Astrocyte of the spinal cord (primary cell): ENCODE measurements at places on chromosomes 16 and 17.

- no peak for DNase-seq
Measured at GRCh38 chr17:7515911-7516610, 31.9 kb downstream of the POLR2A start.

GRCh38 chr16:8727857-8728618, 53.6 kb downstream of the ABAT start:
- no peak for DNase-seq

GRCh38 chr17:4520060-4520893, 21.6 kb downstream of the SPNS2 start:
- DNase-seq = no peak

- DNase-seq = no peak
Measured at GRCh38 chr17:76654408-76654807, 10.9 kb upstream of the ST6GALNAC1 start.

- DNase-seq = no peak
Measured at GRCh38 chr17:80659651-80660050, 115.0 kb downstream of the RPTOR start.

DNA sequence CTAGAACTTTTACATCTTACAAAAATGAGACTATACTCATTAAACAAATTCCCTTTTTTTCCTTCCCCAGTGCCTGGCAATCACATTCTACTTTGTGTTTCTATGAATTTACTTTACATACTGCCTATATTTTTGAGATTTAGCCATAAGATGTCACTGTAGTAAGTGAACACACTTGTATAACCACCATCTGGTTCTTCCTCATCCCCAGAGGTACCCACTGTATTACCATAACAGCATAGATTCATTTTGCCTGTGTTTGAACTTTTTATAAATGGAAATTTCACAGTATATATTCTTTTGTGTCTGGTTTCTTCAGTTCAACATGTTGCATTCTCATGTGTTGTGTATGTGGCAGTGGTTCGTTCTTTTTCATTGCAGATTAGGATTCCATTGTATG, 15.8 kb downstream of the CYB5B start:
- DNase-seq = no peak

DNA sequence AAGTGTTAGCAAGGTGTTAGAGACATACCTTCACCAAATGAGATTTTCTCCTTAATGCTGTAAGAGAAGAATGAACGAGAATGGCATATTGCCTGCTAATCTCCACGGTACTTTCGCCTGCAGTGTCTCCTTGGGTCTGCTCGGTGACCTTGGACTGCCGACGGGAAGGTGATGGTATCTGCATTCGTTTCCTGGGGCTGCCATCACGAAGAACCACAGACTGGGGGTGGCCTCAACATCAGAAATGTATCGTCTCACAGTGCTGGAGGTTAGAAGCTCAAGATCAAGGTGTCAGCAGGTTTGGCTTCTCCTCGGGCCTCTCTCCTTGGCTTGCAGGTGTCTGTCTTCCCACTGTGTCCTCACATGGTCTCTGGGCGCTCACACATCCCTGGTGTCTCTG, 86.3 kb upstream of the TNRC6C start:
- no peak for DNase-seq

DNA sequence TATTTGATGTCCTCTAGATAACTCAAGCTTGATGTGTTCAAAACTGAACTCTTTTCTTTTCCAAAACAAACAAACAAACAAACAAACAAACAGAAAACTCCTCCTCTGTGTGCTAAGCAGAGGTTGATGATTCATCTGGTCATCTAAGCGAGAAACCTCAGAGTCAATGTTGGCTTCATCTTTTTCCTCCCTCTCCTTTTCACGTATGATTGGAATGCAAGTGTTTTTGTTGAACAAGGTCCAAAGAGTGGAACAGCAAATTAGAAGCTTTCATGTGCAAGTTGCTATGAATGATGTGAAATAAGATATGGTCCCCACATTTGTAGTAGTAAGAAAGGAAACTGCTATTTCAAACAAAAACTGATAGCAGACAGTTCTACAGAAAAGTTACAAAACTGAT, 52.5 kb downstream of the TBX4 start:
- peak; percentile 86 for DNase-seq

GRCh38 chr16:28609631-28610594, at the start of gene SULT1A1:
TSS of gene SULT1A1 (minus strand) at chr16:28610044. CDS start at chr16:28608855, 1,189 bp downstream.
- no peak for DNase-seq

DNA sequence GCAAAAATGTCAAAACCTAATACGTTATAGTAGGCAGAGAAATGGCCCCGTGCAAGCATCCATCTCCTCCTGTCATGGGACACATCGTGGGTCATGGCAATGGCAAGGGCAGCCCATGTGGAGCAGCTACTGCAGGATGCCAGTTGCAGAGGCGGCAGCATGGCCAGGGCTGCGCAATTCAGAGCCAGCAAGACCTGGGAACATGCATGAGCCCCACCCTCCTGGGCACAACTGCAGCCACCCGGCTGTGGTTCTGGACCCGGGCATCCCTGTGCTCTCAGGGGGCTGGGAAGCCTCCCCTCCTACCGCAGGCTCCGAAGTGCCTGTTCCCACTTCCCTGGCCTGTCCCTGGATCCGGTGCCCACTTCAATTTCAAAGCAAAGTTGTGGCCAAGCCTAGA, 203.6 kb downstream of the CPPED1 start:
- no peak for DNase-seq

DNA sequence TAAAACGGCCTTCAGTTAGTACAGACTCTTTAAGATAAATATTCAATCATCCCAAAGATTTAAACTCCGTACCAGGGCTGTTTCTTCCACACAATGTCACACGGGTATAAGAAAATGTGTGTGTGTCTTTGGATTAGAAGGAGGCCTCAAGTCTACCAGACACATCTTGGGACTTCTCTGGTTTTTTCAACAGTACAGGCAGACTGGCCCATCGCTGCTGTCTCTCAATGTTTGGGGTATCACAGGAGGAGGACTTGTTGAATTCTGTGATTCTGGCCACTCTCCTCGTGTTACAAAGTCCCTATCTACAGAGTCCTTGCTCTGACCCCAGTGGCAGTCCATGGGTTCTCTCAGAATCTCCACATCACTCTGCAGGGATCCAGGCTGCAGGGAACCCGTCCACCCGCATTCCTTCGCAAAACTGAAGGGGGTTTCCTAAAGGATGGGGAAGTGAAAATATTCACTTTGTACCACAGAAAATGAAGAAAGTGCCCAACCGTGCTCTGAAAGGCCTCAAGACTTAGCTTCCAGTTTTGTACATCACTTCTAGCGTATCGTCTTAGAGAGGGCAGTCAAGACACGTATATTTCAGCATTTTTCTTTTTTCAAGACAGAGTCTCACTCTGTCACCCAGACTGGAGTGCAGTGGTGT, 373.2 kb downstream of the NPIPA8 start:
- DNase-seq = no peak

GRCh38 chr16:638034-638543, 2.0 kb upstream of the METTL26 start:
- no peak for DNase-seq

- no peak for DNase-seq
Measured at GRCh38 chr17:10081571-10082169, 116.7 kb downstream of the GAS7 start.

DNA sequence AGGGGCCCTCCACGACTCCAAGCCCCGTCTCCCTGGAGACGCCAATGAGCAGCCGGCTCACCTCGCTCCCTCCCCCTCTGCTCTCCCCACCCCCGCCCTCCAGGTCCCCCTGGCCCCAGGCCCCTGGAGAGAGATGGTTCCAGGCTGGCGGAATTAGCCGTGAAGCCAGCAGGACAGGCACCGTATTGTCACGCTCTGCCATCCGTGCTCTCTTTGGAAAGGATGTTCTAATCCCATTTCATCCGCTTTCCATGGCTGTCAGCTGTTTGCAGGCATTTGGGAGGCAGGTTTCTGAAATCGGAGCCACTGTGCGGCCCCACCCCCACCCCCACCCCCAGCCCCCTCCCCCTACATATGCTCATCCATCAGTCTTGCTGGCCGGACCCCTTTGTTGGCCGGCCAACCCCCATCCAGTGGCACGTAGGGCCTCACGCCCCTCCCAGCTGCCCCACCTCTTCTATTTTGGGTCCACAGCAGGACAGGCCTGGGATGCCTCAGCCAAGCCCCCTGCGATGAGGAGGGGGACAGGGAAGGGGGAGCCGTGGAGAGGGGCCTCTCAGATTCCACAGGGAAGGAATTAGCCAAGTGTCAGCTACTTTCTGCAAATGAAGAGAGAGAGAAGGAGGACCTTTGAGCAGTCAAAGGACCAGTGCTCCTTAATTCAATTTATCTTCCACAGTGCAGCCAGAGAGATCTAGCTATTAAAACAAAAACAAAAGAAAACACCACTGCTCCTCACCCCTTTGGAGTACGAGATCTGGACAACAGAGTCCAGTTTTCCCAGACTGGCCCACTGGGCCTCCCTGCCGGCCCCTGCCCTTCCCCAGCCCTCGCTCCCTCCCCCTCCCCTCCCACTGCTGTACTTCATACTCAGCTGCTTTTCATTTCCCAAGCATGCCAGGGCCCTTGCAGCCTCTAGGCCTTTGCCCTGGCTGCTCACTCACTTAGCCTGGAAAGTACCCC, 30.7 kb downstream of the SDK2 start:
- no peak for DNase-seq

GRCh38 chr16:69039333-69039941, 66.0 kb upstream of the HAS3 start:
- DNase-seq = peak; percentile 55

GRCh38 chr17:4082136-4082924, 60.5 kb downstream of the ZZEF1 start:
- DNase-seq = no peak

GRCh38 chr17:33144837-33145236, 148.3 kb downstream of the ASIC2 start:
- no peak for DNase-seq

DNA sequence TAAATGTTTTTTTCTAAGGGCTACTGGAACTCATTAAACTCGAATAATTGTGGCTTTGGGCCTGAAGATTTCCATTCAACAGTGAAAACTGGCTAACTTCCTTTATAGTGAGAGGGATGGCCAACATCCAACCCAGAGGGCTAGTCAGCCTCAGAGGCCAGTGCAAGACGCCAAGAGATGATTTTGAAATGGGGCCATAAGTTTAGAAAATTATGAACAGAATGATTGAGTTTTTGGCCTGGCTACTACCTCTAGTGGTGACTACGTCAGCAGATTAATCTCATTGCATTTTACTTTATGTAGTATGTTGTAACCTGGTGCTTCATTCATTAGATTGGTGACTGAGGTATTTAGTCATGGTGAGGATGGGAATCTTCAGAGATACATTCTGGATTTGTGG, 28.4 kb downstream of the HAPSTR1 start:
- DNase-seq = peak; percentile 89

DNA sequence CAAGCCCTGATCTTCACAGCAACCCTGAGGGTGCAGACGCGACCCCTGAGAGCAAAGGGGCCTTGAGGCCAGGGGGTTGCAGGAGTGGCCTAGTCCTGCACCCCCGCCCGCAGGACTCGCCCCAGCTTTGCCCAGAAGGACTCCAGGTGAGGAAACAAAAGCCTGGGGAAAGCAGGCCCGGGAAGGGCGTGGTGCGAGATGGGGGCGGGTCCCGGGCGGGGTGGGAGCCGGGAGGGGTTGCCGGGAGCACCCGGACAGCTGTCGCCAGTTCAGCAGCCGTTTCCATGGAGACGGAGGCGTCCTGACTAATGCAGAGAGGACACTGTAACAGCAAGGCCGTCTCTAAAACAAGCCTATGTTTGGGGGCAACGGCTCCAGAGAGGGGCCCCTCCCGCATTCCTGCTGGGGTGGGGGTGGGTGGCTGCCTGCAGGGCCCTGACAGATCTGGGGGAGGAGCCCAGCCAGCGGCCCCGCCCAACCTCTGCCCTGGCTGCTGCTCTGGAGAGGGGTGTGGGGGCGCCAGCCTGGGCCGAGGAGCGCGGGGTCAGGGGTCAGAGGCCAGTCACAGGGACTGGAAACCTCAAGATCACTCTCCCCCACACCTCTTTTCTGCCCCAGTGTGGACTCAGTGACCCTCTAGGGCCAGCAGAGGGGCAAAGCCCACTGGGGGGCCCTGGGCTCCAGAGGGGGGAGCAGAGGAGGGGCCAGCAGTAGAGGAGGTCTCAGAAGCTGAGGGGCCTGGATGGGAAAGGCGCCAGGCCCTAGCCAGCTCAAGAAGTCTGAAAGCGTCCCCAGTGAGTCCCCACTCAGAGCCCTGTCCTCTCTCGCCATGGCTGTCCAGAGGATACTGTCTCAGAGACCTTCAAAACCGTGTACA, 3.1 kb upstream of the TPPP3 start:
- peak; percentile 78 for DNase-seq

DNA sequence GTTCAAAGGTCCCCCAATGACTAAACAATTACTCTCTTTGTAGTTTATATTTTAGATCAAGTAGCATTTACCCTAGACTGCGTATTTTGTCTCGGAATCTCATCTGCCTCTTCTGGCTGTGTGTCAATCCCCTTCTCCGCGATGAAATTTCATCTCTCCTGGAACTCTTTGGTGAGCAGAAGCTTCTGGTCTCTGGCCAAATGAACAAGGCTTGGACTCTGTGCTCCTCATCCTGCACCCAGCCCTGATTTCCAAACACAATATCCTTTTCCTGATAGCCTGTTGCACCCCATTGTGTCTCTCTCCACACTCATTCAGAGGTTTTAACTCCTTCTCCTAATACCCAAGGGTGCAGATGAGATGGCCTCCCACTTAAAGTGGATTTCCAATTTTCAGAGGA, 609.4 kb upstream of the CDH5 start:
- DNase-seq = no peak

DNA sequence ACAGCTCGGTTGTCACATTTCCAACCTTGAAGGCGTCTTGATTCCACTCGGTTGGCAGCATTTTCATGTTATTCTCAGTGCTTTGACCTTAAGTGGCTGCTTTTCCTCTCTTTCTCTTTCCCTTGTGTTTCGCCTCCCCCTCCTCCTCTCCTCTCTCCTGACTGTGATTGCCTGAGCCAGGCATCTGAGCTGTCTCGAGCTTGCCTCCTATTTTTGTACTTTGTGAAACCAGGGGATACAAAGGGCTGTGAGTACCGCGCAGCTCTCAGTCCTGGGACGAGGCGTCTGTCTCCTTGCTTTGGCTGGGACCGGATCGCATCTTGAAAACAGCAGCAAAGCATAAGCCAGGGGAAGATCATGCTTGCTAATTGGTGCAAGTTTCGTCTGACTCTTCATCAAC, 48.8 kb upstream of the SDK2 start:
- DNase-seq = no peak

DNA sequence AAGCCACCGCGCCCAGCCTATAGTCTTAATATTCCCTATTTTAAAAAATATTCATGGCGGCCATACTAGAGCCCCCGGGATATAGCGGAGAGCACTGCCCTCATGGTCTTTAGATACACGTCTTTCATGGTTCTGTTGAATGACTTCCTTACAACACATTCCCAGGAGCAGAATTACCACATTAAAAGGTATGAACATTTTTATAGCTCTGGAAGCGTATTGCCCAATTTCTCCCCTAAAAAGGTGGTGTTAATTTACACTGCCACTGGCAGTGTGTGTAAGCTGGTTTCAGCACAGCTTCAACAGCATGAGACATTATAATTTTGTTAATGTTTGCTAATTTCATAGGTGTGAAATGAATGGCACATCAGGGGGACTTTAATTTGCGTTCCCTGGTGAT, 19.0 kb downstream of the C17orf100 start:
- no peak for DNase-seq
